ENCODE measurements at places on chromosomes 2 and 18.
A peak's percentile ranks its signal among the peaks of the same experiment; 100 is the strongest.

GRCh38 chr18:29226213-29226612, 1049.3 kb upstream of the CDH2 start:
- DNase-seq, result no peak

- DNase-seq, result peak; percentile 42
Measured at GRCh38 chr18:14978962-14979535, 231.1 kb downstream of the ANKRD30B start.

DNA sequence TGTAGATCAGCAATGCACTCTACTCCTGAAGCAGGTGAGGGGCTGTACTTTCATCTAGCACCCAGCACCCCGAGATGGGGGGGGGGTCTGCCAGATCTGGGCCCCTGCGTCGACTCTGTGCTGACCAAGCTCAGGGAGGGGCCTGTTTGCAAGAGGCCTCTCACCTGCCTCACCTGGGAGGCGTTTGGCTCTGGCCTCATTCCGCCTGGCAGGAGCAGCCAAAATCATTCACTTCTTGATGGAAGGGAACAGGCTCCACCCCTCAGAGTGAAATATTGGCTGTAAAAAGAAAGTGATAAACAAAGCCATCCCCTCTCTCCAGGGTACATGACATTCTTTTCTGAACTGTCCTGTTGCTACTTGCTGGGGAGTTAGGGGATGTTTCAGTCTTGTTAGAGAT, 10.7 kb upstream of the IL1R2 start:
- no peak for DNase-seq

DNA sequence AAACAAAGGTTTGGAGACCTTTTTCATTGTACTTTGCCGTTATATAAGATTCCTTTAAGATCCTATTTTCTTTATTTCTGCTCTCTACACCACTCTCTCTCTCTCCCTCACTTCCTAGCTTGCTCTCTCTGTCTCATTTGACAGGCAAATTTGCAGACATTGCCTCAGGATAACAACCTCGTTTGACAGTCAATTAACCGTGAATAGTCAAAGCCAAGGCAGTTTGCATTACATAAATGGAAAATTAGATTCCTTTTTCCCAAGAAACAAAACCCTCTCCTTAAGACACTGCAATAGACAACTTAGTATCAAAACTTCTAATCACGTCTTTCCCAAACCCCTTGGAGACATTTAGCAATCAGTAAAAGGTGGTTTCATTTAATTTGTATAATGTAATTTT, 7.4 kb downstream of the SKOR2 start:
- no peak for DNase-seq

DNA sequence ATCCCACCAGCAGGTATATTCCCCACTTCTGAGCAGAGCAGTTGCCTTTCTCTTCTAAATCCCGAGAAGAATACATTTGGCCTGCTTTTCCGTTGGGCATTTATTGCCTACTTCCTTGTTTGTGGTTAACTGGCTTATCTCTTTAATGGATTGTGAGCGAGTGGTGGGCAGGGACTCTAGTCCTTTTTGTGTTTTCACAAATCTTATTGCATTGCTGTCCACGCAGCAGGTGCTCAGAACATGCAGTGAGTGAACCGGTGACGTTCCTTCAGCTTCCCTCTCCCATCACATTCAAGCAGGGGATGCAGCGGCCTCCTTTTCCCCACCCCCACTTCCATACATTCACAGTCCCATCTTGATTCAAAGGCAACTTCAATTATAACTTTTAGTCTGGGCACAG, 28.9 kb upstream of the GAREM2 start:
- DNase-seq, result no peak

- no peak for DNase-seq
Measured at GRCh38 chr18:42178376-42179080, 223.5 kb downstream of the PIK3C3 start.

DNA sequence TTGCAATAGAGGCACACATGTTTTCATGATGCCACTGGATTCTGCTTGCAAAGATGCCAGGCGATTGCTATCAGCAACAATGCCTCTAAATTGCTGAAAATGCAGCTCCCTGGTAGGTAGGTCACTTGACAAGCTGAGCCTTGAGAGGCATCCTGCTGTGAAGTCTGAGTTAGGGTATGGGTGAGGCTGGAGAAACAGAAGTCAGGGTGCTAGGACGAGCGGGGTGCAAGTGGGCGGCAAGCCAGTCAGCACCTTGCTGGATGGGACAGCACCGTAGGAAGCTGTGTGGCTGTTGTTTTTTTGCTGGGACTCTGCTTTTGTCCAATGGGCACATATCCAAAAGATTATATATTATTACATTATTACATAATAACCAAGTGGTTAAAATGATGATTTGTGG, 10.5 kb upstream of the CLIP4 start:
- DNase-seq, result no peak

DNA sequence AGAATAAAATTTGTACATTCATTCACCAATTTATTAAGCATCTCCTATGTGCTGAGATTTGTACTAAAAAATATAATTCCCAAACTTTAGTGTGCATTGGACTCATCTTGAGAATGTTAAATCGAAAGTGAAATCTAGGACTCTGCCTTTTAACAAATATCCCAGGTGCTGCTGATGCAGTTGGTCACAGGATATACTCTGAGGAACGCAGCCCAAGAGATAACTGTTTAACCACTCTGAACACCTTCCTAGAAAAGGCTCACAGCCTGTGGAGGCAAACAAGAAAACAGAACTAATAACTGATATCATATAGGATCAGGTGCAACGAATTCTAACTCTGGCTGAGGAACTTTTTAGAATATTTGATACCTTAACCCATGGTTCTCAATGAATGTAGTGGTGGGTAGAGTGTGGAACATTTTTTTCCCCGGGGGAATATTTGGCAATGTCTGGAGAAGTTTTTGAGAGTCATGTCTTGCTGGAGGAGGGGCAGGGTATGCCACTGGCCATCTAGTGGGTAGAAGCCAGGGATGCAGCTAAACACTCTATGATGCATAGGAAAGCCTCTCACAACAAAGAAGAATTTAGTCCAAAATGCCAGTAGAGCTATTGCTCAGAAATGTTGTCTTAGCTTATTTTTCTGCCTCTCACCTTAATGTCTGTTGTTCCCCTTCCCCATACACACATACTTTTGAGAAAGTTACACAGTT, 96.5 kb downstream of the EHBP1 start:
- no peak for DNase-seq

DNA sequence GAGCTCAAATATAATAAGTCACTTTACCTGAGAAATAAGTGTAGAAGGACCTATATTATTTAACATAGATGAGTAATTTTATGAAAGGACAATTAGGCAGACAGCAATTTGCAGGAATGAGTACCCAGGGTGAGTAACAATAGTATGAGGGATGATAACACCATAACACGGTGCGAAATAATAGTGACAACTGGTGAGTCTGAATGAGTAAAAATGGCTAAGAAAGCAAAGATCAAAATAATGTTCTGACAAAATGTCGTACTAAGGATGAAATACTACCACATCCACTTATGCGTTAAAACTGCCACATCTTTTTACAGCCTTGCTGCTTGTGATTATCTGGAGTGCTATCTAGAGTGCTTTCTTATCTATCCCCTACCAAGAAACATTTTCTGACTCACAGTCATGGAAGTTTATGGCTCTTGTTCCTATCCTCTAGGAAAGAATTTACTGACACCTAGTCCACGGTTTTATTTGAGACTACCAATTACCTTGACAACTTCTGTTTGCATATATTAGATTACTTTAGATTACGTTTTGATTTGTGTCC, 929.7 kb downstream of the LRP1B start:
- no peak for DNase-seq

- no peak for DNase-seq
Measured at GRCh38 chr2:208686665-208687064, 280.1 kb downstream of the PTH2R start.

DNA sequence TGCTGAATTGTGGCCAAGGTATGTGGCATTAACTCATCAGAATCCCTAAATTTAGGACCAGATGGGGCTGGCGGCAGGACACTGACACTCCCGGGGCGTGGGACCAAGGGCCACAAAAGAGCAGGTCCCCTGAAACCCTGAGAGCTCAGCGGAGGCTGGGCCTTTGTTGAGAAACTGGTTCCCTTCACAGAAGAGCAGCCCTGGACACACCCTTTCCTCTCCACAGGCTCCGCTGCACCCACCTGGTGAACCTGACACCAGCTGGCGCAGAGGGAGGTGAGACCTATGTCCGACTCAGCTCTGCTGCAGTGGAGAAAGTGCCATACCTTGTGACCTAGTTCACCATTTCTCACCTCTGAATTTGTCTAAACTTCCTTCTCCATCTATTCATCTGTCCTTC, 119.5 kb downstream of the RTP5 start:
- no peak for DNase-seq

DNA sequence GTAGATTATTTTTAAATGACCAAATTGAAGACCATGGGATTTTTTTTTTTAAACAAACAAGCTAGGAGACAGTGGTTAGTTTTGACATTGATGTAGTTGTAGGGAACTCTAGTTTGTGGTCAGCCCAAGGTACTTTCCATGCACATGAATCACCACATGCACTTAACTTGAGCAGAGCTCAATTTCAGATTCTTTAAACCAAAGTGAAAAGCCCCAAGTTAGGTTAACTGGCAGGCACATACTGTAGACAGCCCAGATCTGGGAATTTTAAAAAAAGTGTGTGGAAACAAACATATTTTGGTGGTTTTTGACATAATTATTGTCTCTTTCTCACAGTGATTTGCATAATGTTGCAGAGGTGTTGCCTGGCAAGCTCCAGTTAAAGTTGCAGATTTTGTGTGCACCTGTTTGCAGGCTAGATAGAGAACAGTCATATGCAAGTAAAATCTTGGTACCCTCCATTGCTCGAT, 88.4 kb downstream of the BCL2L11 start:
- DNase-seq, result peak; percentile 15

GRCh38 chr2:85387754-85388153, 22.4 kb downstream of the CAPG start:
- DNase-seq, result no peak

- DNase-seq, result no peak
Measured at GRCh38 chr2:47054036-47054555, 101.0 kb downstream of the STPG4 start.

DNA sequence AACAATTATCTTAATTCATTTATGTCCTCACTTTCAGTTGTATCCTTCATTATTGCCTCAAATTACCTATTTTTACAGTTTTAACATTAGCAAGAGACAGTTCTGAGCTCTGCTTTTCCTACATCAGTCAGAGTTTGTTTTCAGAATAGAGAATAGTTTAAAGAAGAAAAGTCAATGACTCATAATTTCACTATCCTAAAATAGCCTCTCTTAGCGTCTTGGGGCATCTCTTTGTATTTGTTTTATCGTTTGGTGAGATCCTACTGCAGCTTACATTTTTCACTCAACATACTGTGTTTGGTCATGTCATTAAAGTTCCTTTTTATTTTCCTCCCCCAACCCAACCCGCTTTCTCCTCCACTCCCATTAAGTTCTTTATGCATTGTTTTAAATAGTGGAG, 3.8 kb downstream of the SEC11C start:
- DNase-seq, result peak; percentile 4

DNA sequence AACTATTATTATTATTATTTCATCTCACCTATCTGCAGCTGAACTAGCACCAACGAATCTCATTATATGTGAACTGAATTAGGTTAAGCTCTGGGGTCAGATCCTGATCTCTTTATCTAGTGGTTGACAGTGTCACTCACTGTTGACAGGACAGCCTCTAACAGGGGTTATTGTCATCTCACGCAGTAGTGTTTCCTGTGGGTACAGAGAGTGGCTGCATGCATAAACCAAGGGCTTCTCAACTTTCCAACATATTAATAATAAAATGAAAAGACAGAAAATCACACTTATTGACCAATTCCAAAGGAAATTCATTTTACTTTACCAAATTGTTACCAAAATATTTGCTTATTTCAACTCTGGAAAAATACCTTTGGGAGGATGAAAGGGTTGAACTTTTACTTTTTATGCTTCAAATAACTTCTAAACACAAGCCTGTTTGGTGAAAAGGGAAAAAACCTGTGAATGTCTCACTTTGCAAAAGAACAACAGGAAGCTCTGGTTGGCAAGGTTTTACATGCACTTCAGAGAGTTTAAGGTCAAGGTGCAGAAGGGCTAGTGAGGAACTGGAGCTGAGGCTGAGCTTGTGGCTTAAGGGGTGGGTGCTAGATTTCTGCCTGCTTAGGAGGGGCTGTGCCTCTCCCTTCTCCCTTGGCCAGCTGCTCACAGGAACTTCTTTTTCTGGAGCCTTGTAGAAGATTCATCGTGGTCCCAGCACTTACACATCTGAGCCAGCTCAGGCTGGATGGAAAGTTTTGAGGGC, 72.6 kb downstream of the CTAGE1 start:
- no peak for DNase-seq

GRCh38 chr18:38006541-38006940, 440.9 kb upstream of the CELF4 start:
- DNase-seq, result no peak

DNA sequence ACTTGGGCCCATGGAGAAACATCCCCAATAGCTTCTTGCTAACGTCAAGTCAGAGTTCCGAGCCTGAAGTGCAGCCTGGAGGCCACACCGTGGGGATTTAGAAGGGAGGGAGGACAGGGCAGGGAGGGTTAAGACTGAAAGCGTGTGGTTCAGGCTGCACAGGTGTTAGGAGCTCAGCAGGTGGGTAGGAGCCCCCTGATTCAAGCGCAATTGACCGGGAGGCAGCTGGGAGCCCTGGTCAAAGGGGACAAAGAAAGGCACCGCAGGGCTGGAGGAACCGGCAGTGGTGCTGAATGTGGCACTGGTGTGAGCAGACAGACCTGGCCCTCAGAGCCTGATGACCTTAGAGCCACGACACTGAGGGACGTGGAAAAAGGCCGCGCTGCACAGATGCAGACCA, 149.6 kb downstream of the TMEM18 start:
- no peak for DNase-seq

GRCh38 chr2:200578778-200579177, 7.0 kb upstream of the AOX1 start:
- DNase-seq, result no peak

DNA sequence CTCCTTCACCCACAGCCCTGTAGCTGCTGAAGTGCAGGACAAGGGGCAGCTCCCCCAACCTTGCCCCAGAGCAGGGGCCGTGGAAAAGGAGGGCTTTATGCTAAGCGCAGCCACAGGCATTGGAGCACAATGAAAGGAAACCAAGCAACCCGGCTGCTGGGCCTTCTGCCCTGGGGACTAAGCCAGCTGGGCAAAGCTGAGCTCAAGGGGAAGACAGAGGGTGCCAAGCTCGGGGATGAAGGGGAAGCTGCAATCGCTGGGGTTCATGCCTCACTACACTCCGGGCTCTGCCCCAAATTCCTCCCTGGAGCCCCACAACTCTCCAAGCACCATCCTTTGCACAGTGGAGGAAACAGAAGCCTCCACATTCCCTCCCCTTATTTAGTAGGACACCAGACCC, 12.4 kb downstream of the SFXN5 start:
- DNase-seq, result no peak

- DNase-seq, result no peak
Measured at GRCh38 chr18:44119607-44120006, 561.1 kb upstream of the SETBP1 start.

GRCh38 chr2:215299337-215299859, 12.5 kb upstream of the ATIC start:
- DNase-seq, result no peak

- no peak for DNase-seq
Measured at GRCh38 chr2:120847700-120848321, 112.1 kb downstream of the GLI2 start.

All from H54 (cell line).